ENCODE measurements at places on chromosomes 7 and 10.

DNA sequence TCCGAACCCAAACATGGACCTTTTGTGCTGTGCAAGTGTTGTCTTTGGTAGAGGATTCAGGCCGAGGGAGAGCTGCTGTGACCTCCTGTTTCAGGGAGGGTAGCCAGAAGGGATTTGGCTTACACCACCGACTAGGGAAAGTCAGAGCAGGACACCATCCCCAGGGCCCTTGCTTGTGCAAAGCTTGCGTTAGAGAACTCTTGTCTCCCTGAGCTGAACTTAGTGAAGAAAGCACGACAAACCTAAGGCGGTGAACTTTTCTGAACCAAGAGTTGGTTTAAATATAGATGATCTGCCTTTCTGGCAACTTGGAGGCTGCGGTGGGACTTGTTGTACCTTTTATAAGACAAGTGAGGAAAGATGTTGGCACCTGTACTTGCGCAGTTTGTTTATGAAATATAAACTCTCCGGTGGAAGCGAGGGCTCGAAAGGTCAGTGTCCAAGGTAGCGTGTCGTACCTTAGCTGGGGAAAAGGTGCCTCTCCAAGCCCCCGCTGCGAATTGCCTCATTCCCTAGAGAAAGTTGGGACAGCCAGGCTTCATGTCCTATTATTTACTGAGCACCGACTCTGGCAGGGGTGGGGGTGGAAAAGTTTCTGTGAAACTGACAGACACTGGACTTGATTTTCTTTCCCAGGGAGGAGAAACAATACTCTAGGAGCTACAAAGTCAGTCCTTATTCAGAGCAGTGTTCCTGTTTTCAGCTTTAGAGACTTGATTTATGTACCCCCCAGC, 31.6 kb downstream of the WBP1L start:
- DNase-seq, result no peak

GRCh38 chr7:50983850-50984249, 201.2 kb upstream of the GRB10 start:
- DNase-seq, result no peak

GRCh38 chr7:78184299-78184698, 385.7 kb downstream of the PHTF2 start:
- no peak for DNase-seq

- no peak for DNase-seq
These were observed 25.5 kb downstream of the LRRC27 start for GRCh38 chr10:132357286-132358058.

- DNase-seq, result no peak
These were observed 2.1 kb downstream of the SLC4A2 start for GRCh38 chr7:151061213-151062110.

- peak; percentile 56 for DNase-seq
These were observed 16.1 kb upstream of the IMPDH1 start for GRCh38 chr7:128425850-128426249.

GRCh38 chr7:158950914-158951635, 94.7 kb downstream of the DYNC2I1 start:
- DNase-seq, result no peak

All from EL (cell line).